ENCODE measurements at places on chromosomes 12 and 14. TPM values are rescaled to one million over a fixed set of nuclear protein-coding genes. Genes with fewer than 3 reads are reported as not detected.

Gene HSPB8
- total RNA-seq: 125 TPM

Gene SERPINA3
- total RNA-seq: 46.4 TPM

Gene GLIPR1L1
- total RNA-seq: not detected

Gene NDRG2
- total RNA-seq: 0.35 TPM

Gene NPAS3
- total RNA-seq: 0.70 TPM

Gene EXOC3L4
- total RNA-seq: 0.94 TPM

Gene MYO1A
- not detected for total RNA-seq

Gene PPP1R36
- total RNA-seq: 2.6 TPM

Gene SOAT2
- not detected for total RNA-seq

Gene CCDC177
- total RNA-seq: not detected

Gene SNW1
- 58.7 TPM for total RNA-seq

Gene TSHR
- 0.50 TPM for total RNA-seq

Gene ACVRL1
- total RNA-seq: 2.1 TPM

Gene SLCO1B1
- not detected for total RNA-seq

Gene ARHGAP5
- total RNA-seq: 199 TPM

Gene DIO2
- total RNA-seq: under 0.01 TPM

Gene C14orf180
- not detected for total RNA-seq

Gene IAPP
- total RNA-seq: not detected

Gene VWF
- 3.0 TPM for total RNA-seq

Gene PRIMA1
- total RNA-seq: not detected

Gene ETFRF1
- total RNA-seq: 37.6 TPM

Gene CNIH1
- total RNA-seq: 171 TPM

Gene GLI1
- 0.50 TPM for total RNA-seq

Data from renal cortical epithelial cell (primary cell).